Amniotic stem cell (primary cell): ENCODE measurements at places on chromosomes 3 and 15.

DNA sequence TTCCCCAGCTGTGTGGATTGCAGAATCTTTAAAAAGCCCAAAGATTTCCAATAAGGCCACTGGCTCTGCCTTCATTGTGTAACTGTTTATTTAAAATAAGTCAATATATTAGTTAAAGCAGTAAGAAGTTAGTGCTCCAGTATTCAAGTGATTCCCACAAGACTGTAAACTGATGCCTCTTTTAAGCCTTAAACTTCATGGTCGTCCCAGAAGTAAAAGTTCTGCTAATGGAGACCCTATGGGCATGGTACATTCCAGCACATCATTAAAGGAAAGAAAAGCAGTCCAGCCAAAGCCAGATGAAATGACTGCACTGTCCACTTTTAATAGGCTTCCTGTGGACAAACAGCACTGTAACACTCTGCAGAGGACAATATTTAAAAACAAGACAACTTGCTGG, 512.6 kb downstream of the MECOM start:
- DNase-seq = no peak

- DNase-seq = no peak
Measured at GRCh38 chr15:52379395-52380106, 83.9 kb upstream of the MYO5C start.

DNA sequence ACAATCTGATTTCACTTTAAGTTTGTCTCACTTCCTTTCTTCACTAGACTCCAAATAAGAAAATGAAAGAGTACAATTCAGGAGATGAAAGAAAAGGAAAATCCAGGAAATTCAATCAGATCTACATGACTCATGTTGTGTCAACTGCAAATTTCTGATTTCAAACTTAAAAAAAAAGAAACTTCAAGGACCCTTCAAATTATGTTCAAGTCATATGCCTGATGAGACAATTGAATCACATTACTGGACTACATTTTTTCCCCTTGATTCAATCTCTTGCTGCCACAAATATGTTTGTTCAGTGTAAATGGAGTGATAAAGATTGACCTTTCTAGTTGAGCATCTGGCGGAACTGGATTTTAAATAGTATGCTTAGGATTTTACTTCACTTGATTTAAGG, 37.4 kb downstream of the FRMD5 start:
- peak; percentile 60 for DNase-seq

GRCh38 chr3:111326144-111326995, 215.6 kb upstream of the CD96 start:
- no peak for DNase-seq

GRCh38 chr15:45106002-45106790, 7.8 kb downstream of the DUOX2 start:
- DNase-seq = no peak

- DNase-seq = no peak
Measured at GRCh38 chr3:31356941-31357340, 175.8 kb upstream of the STT3B start.

DNA sequence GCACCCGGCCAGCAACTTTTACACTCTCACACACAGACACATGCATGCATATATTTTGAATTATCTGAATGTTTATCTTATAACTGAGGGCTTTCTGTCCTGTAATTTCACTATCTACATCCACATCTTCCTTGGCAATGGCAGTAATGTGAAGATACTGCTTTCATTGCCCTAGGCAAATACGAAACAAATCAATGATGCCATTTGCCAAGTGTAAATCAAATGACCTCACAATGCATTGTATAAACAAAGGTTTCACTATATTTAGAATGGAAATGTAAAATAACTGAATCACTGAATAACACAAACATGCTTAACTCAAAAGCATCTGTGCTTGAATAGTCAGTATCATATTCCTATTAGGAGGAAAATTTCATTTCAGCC, 455.6 kb downstream of the TBL1XR1 start:
- DNase-seq = no peak

GRCh38 chr3:107881509-107881908, 209.3 kb downstream of the CD47 start:
- DNase-seq = no peak

GRCh38 chr3:195755391-195755790, 34.6 kb downstream of the MUC20 start:
- no peak for DNase-seq

GRCh38 chr15:65082303-65082953, 5.9 kb downstream of the KBTBD13 start:
- DNase-seq = no peak

DNA sequence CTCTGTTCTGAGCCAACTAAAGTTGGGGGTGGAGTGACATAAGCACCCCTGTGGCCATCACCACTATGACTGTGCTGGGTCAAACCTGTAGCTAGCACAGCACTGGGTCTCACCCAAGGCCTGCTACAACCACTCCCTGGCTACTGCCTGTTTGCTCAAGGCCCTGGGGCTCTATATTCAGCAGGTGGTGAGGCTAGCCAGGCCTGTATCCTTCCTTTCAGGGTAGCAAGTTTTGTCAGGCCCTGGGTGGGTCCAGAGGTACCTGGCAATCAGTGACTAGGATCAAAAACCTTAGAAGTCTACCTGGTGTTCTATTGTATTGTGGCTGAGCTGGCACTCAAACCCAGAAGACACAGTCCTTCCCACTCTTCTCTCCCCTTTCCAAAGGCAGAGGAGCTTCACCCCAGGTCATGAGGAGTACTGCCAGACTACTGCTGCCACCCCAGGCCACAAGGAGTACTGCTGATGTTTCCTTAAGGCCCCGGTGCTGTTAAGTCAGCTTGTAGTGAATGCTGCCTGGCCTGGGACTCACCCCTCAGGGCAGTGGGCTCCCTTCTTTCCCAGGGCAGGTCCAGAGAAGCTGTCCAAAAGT, 170.8 kb downstream of the IGSF11 start:
- DNase-seq = no peak

DNA sequence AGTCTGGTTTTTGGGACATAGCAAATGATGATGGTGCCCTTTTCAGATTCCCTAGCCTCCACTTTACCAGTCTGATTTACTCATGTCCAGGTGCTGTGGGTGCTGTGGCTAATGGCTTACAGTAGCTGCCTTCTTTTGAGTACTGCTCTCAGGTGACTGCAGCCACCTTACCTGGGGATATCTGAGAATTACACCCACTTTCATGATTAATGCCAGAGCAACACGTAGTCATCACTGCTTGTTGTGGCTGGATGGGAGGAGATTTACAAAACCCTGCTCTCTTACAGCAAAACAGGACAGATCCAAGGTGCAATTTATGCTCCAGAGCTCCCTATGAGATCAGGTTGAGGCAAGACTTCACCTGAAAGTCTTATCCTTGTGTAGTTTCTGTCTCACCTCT, 150.6 kb downstream of the PDCD6IP start:
- DNase-seq = no peak

DNA sequence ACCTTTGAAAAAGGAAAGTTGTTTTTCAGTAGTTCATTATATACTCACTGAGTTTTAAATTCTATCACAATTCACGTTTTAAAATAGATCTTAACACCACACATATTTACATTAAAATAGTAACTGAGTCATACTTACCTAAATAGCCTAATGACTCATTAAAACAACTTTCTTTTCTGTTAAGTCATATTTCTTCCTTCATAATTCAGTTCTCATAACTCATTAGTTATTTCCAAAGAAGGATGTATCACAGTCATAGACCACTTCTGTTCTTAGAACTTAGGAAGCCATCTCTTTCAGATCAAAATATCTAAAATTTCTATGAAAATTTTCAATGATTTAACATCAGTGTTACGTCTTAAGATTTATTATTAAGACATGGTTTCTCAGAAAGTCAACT, 885.9 kb downstream of the FHIT start:
- no peak for DNase-seq
